ENCODE measurements at places on chromosomes 4 and X.
A peak's percentile ranks its signal among the peaks of the same experiment; 100 is the strongest.

DNA sequence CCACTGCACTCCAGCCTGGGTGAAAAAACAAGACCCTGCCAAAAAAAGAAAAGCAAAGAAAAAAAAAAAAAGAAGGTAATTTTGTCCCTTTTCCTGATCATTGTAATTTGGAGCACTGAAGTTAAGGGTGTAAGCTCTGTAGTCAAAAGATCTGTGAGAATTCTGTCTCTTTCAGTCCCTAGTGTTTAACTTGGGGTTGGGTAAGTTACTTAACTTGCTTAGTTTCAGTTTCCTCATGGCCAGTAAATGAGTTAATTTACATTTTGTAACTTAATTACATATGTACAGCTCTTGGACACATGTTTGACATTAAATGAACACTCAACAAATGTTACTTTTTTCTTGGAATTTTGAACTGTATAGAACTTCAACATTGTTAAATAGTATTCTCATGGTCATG lies 10.9 kb upstream of the UBE2K start:
- no peak for DNase-seq

DNA sequence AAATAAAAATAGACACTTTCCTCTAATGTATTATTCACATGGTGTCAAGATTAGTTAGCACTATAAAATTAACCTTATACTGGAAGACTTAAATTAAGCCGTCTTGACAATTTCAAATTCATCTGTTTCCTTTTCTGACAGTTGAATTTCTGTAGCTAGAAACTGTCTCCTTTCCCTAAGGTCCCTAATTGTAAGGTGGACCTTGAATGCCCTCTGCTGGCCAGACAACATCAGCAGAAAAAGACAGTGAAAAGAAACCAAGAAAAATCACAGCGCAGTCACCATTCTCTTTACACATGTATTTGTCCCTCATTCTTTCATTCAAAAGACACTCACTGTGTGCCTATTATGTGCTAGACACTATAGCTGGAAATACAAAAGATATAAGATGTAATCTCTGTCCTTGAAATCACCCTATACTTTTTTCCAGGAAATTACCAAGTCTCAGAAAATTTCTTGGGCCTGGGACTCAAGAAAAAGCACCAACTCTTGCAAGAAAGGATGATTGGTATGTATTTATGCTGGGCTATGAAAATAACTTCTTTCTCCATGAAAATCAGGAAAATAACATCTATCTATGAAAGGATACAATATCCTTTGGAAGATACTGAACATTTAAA lies 32.7 kb upstream of the AMBN start:
- DNase-seq = peak; percentile 60

DNA sequence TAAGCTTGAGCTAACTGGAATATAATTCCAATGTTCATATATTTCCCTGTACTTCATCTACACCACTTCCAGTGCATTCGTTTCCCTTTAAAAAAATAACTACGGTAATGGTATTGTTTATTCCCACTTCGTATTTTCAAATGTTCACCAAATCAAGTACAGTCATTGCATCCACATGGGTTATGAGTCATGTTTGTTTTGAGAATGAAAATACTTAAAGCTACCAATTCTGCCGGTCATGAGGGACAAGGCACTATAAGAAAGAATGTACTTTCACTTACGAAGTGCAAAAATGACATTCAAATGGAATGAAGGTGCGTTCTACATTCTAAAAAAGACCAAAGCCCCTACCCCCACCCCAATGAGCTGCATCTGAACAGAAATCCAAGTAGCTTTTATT lies 174.4 kb upstream of the FGF13 start:
- DNase-seq = no peak

DNA sequence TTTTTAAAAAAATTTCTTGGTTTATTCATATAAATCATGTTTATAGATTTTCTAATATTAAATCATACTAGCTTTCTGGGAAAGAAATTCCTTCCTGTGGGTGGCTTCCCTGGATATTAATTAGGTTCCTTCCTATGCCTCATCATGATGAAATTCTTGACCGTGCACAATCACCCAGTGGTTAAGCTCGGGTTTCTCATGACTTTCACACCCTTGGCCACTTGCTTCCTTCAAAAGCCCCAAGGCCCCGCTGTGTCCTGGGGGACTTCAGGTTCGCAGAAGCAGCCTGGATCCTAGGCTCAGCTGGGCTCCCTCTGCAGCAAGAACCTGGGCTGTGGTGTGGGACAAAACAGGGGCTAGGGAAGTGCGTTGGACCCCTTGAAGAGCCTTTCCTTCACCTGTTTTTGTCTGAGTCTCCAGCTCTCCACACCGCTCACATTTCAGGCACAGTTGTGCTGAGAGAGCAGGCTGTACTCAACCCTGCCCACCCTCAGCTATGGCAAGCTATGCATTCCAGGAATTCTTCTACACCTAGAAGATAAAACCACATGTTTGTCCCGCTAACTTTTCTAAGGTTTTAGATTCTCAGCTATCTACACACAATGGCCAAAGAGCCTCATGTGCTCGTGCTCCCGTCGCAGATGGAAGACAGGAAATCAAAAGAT lies 48.9 kb upstream of the TMSB15B start:
- DNase-seq = peak; percentile 60

GRCh38 chr4:76251441-76252270 lies at the start of gene FAM47E:
Gene FAM47E (plus strand): TSS chr4:76251721. CDS start chr4:76251747, 26 bp downstream.
- peak; percentile 87 for DNase-seq

- DNase-seq = peak; percentile 92
These were observed 46.7 kb downstream of the TMEM154 start for GRCh38 chr4:152633118-152633517.

GRCh38 chr4:83725336-83726085 lies 189.6 kb downstream of the GPAT3 start:
- DNase-seq = no peak

DNA sequence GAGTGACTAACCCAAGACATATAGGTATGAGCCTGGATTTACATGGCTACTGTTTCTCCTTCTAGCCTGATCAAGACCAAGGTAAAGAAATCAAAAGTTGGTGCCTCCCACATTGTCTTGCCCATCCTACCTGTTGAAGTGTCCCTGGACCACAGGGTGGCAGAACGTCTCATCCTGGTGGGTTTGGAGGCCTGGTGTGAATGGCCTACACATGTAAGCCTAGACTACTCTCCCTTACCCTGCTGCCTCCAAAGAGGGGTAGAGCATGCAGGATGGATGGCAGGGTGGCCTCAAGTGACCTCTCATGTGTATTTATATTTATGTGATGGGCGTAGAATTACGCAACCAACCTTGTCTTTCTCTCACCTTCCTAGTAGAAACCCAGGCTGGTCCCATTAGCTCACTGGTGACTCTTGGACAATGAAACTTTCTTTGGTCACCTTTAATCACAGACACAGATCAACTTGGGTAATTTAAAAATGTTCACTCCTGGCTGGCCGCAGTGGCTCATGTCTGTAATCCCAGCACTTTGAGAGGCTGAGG lies 73.3 kb upstream of the SOD3 start:
- DNase-seq = no peak

- DNase-seq = no peak
These were observed 16.5 kb upstream of the MAD2L1 start for GRCh38 chr4:120083152-120083551.

DNA sequence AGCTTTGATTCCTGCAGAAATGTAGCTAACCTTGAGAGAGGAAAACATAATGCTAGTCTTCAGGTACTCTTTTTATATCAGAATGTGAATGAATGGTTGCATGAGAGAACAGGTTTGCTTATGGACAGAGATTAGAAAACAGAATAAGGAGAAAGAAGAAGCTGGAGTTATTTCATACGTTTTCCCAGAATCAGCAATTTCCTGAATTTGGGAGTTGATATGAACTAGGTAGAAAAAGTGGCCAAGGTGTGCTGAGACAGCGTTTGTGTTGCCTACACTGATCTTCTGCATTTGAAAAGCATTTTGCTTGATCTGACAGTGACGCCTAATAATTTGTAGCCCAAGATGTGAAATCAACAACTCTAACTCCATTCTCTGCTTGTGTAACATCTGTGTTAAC lies 12.5 kb downstream of the GABRB1 start:
- DNase-seq = no peak

DNA sequence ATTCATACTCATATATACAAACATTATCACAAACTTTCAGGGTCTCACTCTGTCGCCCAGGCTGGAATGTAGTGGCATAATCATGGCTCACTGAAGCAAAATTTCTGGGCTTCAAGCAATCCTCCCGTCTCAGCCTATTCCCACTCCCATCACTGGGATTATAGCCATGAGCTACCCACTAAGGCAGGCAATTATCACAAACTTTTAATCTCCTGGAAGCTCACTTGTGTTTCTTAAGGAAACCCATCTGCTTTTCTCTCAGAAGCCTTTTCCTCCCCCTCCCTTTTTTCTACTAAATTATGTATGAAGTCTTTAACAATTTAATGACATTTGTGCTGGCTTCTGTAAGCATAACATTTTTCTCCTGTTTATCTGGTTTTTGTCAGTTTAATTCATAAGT lies 170.5 kb downstream of the AREG start:
- no peak for DNase-seq

GRCh38 chrX:154309041-154309775 lies 13.6 kb downstream of the TKTL1 start:
- no peak for DNase-seq

DNA sequence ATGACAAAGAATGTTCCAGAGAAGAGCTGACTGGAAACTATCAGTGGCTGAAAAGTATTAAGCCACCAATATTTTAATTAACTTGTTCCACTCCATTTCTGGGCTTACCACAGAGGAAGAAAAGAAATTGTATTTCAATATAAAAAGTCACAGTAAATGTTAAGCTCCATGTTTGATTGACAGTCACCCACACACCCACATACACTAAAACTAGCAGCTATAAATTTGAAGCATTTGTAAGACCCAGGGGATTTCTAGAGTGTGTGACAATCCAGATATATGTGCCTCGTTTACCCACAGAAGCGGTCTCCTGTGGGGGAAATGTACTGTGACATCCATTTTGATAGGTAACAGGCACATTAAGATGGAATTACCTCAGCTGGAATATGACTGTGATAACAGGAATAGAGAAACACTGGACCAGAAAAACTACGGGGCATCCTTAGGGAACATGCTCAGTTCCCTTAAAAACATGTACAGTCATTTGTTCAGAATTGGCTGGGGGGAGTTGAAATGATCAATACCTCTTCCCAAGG lies 39.0 kb upstream of the RASGEF1B start:
- DNase-seq = no peak

GRCh38 chr4:82988323-82988832 lies 22.2 kb downstream of the LIN54 start:
- DNase-seq = no peak

GRCh38 chrX:138026211-138026610 lies 460.3 kb downstream of the ZIC3 start:
- DNase-seq = no peak

- DNase-seq = no peak
These were observed 10.2 kb downstream of the NAT8L start for GRCh38 chr4:2069161-2069971.

DNA sequence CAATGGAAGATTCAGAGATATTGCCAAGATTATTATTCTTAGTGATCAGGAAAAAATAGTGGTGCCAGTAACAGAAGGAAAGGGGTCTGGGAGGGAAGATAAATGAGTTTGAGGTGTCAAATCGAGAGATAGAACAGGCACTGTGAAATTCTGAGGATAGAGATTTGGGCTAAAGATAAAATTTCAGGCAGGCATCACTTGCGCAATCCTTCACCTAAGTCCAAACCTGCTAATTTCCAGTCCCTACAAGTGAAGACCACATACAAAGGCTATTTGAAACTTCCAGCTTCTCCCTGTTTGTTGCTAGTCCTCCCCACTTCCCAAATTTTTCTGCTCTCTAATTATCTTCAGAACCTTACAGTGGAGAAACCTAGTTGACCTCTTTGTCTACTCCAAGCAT lies 494.6 kb downstream of the MAGEE1 start:
- no peak for DNase-seq

DNA sequence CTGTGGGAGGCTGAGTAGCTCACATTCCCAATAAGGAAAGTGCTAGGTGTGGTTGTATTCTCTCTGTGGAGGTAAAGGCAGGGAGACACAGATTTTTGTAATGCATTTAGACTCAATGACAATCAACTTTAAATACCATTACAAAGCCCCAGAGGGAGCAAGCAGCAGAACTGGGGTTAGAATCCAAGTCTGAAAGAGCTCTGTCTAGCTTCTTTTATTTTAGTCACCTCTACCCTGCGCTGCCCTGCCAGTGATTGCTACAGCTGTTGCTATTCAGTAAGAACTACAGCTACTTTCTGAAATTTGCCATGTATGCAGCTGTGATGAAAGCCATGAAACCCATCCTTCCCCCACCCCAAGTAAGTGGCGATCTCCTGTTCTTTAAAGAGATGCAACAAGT lies 22.5 kb downstream of the SLC39A8 start:
- no peak for DNase-seq

DNA sequence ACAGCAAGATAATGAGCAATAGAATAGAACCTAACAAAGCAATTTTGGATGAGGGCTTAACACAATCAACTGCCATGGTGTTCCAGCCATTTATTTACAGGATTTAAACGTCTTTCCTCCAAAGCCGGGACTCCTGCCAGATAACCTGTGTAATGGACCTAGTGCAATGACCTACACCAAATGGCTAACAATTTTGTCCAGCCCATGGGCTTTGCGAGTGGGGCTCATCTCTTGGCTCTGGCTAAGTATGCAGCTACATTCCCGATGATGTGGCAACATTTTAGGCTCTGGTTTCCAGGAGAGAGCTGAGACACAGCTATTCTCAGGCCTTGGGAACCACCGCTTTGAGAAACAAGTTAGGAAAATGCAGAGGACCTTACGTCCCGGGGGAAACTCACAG lies 822.3 kb upstream of the FTHL17 start:
- DNase-seq = no peak

DNA sequence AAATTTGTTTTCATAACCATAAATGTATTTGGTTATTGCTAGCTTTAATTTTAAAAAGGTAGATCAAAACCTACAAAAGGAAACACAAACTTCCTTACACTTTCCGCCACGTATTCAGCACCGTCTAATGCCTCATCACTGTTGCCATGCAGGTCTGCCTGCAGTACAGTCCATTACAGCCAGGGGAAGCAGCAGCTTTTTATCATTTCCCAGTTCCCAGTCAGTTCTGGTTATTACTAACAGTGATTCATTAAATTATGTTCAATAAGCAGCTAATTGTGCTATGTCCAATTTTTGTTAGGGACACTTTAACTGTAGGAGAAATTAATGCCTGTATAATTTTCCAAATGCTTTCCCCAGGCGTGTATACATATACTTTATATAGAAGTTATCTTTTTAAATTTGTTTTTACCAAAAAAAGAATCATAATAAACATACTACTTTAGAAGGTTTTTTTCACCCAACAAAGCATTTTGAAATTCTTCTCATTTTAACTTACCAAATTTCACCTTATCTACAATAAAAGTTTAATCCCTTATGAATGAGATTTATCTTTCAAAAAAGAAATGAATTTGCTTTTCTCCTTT lies 93.3 kb downstream of the ANXA3 start:
- DNase-seq = peak; percentile 67

DNA sequence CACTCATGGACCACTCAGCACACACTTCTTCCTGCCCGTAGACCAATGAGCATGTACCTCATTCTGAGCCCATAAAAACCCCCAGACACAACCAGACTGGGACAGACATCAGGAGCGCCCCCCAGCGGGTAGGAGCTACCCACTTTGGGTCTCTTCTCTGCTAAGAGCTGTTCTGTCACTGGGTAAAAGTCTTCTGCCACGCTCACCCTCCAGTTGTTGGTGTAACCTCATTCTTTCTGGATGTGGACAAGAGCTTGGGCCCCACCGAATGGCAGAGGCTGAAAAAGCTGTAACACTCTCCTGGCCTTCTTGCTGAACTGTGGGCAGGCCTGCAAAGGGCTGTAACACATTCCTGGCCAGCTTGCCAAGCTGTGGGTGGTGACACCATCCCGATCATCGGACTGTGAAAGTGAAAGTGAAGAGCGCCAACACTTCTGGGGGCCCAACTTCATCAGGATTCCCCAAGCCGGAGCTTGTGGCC lies 137.6 kb downstream of the TECRL start:
- DNase-seq = no peak

All from islet precursor cell (in vitro differentiated cells).